ENCODE measurements at places on chromosomes 5 and 9. TPM values are rescaled to one million over a fixed set of nuclear protein-coding genes. Genes with fewer than 3 reads are reported as not detected.

The BARX1 gene
- not detected for total RNA-seq

The C9orf50 gene
- total RNA-seq = not detected

The TRIM36 gene
- total RNA-seq = 1.7 TPM

The CCL28 gene
- total RNA-seq = 1.7 TPM

The TLX3 gene
- total RNA-seq = not detected

The ADAMTS16 gene
- not detected for total RNA-seq

The FNBP1 gene
- 7.1 TPM for total RNA-seq

The FAM153A gene
- total RNA-seq = not detected

The RNF180 gene
- 3.2 TPM for total RNA-seq

The SPTLC1 gene
- 69.9 TPM for total RNA-seq

The SLC6A3 gene
- not detected for total RNA-seq

The ABO gene
- total RNA-seq = not detected

The DMRTA1 gene
- 0.84 TPM for total RNA-seq

The FOXD4L5 gene
- not detected for total RNA-seq

The FRMPD1 gene
- total RNA-seq = under 0.01 TPM
